ENCODE measurements at places on chromosomes 4 and X. TPM values are rescaled to one million over a fixed set of nuclear protein-coding genes. Genes with fewer than 3 reads are reported as not detected.

Gene TIMM8A
- total RNA-seq: 5.2 TPM

Gene DMP1
- total RNA-seq: not detected

Gene TEX13B
- total RNA-seq: not detected

Gene AIMP1
- 33.1 TPM for total RNA-seq

Gene EFNB1
- 18.5 TPM for total RNA-seq
